Testis (tissue), 5 donors: ENCODE measurements at places on chromosomes 3 and 15.

DNA sequence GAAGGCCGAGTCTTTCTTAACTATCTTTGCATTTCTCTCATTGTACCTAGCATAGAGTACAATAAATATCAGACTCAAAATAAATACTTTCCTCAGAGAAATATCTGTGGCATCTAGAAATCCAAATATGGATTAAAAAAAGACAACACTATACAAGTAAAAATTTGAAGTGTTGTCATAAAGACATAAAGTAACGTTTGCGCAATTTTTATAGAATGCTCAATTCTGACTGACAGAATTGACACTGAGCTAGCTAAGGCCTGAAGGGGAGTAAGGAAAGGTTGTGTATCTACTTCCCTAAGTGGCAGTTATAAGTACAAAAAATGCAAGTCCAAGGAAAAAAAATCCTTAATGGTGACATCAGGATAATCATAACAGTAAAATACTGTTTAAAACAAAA lies 1.1 kb downstream of the SEC11A start:
- DNase-seq = no peak

DNA sequence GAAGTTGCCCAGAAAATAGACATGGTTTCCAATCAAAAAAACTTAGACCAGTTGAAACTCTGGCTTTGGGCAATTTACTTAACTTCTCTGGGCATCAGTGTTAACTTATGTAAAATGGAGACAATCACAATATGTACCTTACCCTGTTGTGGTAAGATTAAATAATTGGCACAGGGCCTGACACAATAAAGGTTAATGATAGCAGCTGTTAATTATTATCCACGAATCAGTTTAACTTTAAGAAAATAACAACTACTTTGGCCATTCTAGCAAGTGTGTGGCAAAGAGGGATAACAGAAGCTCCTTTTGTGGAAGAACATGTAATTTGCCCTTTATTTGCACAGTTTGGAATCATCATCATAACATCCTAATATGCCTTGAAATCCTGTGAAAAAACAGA lies 787.6 kb downstream of the FHIT start:
- no peak for DNase-seq

GRCh38 chr3:141649871-141650270 lies 88.2 kb upstream of the RNF7 start:
- DNase-seq = no peak

DNA sequence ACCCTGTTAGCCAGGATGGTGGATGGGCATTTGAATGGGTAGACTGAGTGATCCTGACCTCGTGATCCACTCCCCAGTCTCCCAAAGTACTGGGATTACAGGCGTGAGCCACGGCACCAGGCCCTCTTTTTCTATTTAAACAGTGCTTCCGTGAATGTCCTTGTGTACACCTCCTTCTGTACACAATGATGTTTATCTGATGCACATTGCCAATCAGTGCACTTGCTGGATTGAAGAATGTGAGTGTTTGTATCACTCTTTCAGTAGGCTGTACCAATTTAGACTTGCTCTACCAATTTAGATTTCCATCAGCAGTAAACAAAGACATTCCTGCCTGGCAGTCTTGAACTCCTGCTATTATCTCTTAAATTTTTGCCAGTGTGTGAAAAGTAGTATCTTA lies 8.9 kb upstream of the ZNF619 start:
- DNase-seq = no peak

GRCh38 chr3:23865595-23866396 lies 51.0 kb downstream of the NKIRAS1 start:
- DNase-seq = peak; percentile 44

- DNase-seq = no peak
Observed at GRCh38 chr15:89087161-89087829, 961 bp upstream of the ABHD2 start.
